ENCODE measurements at places on chromosomes 13 and 19.
A peak's percentile ranks its signal among the peaks of the same experiment; 100 is the strongest.

GRCh38 chr13:85833921-85834320 lies 34.7 kb upstream of the SLITRK6 start:
- DNase-seq, result no peak

- no peak for DNase-seq
These were observed at the start of gene C19orf38 for GRCh38 chr19:10848230-10848856. Gene C19orf38, plus strand, starts transcription at chr19:10848415. Its CDS starts 94 bp downstream, at chr19:10848509.

- DNase-seq, result no peak
These were observed 1431.9 kb upstream of the PCDH20 start for GRCh38 chr13:62847520-62847919.

DNA sequence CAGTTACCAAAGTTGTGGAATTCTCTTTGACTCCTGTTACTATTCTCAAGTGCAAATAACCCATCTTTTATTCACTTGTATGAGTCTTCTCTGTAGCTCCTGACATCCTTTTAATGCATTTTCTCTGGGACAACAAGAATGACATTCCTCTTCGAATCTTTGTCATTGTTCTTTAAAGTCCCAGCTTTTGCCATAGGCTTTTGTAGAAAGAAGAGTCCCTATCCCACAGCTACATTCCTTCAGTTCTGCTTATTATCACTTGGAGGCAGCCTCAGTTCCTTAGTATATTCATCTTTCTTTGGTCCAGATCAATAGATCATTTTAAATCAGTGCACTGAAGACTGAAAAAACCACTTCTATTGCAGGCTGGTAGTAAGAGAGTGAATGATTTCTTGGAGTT lies 560.2 kb downstream of the DACH1 start:
- DNase-seq, result no peak

DNA sequence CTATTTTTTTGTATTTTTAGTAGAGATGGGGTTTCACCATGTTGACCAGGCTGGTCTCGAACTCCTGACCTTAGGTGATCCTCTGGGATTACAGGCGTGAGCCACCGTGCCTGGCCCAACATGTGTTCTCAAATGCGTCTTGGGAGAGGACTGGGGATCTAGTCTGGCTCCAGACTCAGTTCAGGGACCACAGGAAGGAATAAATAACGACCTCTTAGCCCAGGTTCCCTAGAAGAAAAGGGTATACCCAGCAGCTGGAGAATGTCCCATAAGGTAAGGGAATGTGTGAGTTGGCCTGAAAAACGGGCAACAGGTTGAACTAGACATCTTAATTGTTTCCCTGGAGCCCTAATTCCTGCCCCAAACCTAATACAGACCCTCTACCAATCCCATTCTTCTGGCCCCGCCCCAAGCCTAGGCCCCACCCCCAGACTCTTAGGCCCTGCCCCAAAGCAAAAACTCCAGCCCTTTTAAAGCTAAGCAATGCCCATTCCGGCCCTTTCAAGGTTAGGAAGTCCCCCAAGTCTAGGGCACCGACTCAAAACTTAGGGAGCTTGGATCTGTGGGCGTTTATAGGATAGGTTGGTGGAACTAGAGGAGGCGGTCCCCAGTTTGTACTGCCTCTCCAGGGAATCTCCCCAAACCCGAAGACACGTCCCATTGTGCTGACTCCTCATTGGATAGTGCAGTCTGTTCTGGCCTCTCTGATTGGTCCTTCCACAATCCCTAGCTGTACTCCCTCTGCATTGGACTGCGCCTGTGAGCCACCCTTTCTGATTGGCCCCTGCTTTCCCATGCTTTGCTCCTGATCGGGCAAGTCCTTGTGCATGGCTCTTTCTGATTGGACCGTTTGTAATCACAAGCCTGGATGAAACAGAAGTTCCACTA lies 5.4 kb upstream of the LRFN1 start:
- peak; percentile 64 for DNase-seq

DNA sequence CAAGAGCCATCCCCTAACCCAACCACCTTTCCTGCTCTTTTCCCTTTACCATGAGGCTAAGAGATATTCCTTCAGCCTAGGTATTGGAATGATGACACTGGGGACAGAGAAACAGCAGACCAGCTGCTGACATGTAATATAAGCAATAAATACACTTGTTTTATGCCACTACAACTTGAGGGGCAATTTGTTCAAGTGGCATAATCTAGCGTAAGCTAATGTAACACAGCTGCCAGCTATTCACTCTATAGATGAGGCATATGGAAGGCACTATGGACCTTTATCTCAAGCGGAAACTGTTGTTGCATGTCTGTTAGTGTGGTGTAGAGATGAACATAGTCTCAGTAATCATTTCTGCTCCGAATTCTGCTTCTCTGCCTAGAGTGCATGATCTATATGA lies 111.1 kb downstream of the STARD13 start:
- no peak for DNase-seq

DNA sequence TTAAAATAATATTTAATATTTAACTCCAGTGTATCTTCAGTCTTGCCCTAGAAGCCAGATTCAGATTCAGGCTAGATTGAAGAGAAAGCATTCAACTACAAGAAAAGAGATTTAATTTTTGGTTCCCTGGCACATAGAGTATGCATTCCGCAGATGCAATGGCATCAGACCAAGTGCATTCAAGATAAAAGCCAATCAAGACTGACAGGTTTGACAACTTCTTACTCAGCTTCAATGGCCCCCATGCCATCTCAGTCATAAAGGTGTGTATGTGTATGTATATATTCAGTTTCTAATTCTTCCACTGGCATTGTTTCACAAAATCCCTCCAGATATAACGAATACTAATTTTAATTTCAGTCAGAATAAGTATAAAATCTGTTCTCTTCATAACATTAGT lies 650.8 kb upstream of the GPC6 start:
- DNase-seq, result no peak

DNA sequence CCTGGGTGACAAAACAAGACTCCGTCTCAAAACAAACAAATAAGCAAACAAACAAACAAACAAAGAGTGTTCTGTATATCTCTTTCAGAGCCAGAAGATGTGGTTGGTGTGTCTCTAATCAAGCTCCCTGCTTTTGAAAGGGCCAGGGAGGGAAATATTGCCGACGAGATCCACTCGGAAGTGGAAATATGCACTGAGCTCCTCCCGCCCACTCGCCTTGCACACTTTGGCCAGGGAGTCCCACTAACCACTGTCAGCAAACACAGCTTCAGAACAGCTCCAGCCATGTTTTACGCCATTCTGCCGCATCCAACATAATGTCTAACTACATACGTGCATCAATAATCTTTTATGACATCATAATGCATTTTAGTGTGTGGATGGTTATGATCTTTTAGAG lies 155.5 kb upstream of the VSTM2B start:
- DNase-seq, result no peak

All from SW480 (cell line).